ENCODE measurements at places on chromosomes 6 and 20.

DNA sequence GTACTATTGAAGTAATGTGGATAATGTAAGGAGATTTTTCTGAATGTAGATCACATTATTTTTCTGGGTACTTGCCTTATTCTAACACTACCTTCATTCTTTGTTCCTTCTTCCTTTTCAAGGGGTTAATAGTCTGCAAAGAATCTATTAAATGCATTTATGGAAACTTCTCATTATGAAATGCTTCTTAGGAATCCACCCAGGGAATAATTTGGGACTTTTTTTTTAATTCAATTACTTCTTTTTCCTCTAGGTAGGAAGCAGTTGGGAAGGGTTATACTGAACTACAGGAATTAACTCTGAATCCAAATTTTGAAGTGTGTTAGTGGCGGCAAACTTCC is 173.1 kb downstream of the FOXA2 start:
- no peak for DNase-seq

DNA sequence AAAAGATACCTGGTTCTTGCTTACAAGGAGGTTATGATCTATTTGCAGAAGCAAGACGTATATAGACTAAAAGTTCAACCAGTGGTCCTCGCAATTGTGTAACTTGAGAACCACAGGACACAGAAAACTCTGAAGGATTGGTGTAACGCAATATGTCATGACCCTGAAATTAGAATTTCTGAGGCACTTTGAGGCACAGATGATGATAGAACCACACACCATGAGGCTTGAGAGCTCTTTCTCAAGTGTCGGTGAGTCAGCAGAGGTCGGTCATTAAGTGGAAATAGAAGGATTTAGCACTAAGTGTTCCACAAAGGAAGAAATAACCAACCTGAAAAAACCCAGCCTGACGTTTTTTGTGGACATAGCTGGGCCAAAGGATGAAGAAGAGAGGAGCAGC is 15.3 kb upstream of the CCN2 start:
- DNase-seq, result no peak

DNA sequence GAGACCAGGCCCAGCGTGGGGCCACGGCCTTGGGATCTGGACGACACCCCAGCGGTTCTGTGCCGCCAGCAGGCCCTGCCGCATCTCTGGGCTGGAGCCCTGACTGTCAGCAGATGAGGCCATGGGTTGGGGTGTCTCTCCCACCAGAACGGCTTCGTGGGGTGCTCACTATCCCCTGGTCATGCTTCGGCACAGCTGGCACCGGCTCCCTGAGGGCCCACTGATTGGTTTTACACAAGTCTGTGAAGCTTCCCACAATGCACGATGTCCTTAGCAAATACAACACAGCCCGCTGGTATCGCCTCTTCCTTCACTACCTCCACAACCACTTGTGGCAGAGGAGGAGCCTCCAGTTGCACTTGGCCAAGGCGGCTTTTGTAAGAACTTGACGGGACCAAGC is 94.3 kb downstream of the THBS2 start:
- DNase-seq, result no peak

GRCh38 chr20:41526327-41526726 is 91.8 kb downstream of the CHD6 start:
- no peak for DNase-seq

- DNase-seq, result no peak
These were observed 6.1 kb downstream of the TP53RK start for GRCh38 chr20:46683011-46683667.

DNA sequence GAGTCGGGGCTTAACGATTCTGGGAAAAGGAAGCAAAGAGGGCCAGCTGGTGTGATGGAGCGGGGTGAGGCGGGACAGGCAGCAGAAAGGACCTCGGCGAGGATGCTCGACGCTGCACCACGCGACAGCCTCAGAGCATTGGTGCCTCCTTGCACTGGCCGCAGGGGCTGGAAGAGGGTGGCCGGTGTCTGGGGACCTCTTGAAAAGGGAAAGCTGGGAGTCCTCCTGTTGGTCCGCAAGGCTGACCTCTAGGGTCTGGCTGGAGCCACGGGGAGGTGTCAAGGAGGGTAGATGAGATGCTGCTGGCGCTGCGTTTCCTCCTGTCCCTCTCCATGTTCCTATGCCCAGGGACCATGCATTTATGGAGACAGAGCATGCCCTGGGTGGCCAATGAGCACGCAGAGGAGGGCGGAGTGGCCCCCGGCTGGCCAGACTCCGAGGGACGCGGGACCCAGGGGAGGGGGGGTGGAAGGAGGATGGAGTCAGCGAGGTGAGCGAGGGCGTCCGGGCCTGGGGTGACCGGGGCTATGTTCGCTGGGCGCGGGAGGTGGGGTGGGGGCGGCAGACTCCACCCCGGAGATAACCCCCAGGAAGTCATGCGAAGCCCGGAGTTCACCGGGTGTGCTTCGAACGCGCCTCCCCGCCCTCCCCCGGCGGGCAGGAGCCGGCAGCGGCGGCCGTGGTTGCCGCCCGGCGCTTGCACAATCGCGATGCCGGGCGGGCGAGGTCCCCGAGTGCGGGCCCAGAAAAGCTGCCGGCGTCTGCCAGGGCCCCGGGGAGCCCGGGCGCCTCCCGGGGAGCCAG is at the start of gene CYP24A1:
TSS of gene CYP24A1 (minus strand) at position 334 of the 804 bp plus-strand sequence. CDS start 407 bp downstream, outside the sequence.
- no peak for DNase-seq

- peak; percentile 65 for DNase-seq
These were observed at the start of gene NPEPL1 for GRCh38 chr20:58692579-58693225. NPEPL1 (plus strand) TSS chr20:58692800; CDS start chr20:58692901, 101 bp downstream.

- no peak for DNase-seq
These were observed 123.0 kb upstream of the FAM184A start for GRCh38 chr6:119201480-119201879.

GRCh38 chr6:87561017-87561416 is 28.8 kb downstream of the RARS2 start:
- no peak for DNase-seq

DNA sequence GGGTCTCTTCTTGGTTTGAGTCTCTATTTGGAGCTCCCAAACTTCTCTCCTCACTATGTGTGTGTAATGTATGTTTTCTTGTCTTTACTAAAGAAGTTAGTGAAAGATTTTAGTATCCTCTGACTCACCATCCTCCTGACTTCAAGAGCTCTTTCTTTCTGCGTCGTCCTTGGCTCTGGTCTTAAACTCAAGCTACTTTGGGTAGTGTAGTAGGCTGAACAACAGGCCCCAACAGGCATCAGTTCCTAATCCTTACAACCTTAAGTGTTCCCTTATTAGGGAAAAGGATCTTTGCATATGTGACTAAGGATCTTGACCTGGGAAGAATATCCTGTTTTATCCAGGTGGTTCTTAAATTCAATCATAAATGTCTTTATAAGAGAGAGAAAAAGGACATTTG is 810.2 kb downstream of the MAFB start:
- no peak for DNase-seq
